ENCODE measurements at places on chromosomes 1 and 21.

DNA sequence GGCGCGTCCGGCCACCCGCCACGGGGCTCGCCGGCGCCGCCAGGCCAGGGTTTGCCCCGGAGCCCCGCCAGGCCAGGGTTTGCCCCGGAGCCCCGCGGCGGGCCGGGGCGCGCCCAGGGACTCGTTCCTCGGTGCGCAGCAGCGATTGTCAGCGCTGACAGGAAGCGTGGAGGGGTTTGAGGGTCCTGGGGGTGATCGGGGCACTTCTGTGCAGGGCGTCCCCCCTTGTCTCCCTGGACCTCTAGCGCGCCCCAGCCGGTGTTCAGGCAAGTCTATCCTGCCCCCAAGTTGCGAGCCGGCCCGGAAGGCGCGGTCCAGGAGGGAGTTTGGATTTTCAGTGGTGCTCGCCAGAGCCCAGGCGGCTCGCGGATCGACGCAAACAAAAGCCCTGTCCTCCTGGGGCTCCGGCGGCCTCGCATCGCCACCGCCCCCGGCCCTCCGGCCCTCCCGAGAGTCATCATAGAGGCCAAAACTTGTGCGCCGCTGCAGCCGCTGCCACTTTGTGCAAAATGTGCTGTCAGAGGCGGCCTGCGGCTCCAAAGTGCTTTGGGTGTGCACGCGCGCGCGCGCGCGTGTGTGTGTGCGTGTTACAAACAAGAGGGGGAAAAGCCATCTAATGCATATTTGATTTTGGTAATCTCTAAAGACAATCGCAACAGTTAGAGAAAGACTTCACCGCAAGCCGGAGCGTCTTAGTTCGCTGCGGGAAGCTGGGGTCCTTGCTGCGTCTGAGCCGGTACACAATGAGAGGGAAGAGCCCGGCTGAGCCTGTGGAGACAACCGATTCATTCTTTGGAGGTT, 1.0 kb downstream of the ROR1 start:
- DNase-seq = no peak

DNA sequence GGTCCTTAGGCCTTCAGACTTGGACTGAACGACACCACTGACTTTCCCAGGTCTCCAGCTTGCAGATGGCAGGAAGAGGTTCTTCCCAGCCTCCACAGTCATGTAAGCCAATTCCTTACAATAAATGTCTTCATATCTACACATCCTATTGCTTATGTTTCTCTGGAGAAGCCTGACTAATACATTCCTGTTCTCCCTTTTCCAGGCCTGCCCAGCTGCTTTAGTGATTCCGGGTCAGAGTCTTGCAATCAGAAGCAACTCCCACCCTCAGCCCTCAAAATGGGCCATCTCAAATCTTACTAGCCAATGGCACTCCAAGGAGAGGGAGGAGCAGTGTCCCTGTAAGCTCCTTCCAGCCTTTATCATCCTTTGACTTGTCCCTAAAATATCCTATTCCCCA, 16.4 kb upstream of the CPT2 start:
- DNase-seq = no peak

DNA sequence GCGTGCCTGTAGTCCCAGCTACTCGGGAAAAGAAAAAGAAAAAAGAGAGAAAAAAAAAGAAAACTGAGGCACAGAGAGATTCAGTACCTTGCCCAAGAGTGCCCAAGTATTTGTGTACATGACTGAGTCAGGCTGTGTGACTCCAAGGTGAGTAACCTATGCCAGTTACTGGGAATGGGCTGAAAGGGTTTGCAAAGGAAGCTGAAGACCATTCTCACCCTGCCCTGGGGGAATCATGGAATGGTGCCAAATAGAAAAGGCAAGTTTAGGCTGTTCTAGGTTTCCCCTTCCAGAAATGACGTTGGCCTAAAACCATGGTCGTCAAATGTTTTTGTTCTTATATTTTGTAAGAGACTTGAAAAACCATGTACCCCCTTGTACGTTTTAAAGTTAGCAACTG, 37.9 kb upstream of the LRIG2 start:
- DNase-seq = no peak

GRCh38 chr21:37665230-37666024, 250.8 kb downstream of the KCNJ6 start:
- no peak for DNase-seq

- DNase-seq = no peak
Measured at GRCh38 chr1:225479996-225480720, 52.3 kb upstream of the LBR start.

GRCh38 chr1:105373681-105374080, 1624.0 kb downstream of the AMY1C start:
- no peak for DNase-seq

GRCh38 chr1:164709541-164710278, 150.7 kb downstream of the PBX1 start:
- DNase-seq = no peak

DNA sequence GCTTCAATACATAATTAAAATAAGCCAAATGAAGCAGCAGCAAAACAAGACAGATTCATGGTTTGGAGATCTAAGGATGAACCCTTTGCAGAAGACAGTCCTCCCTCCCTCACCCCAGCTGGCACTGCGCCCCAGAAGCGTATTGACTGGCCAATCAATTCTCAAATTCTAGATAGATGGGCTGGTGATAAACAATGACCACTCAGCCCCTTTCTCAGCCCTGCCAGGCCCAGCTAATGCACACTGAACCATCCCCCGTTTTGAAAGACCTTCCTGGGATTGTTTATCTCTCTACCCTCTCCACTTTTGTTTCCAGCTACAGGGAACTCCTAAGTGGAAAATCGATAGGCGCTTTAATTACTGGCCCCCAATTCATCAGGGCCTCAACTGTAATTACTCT, 29.0 kb downstream of the TNR start:
- no peak for DNase-seq

DNA sequence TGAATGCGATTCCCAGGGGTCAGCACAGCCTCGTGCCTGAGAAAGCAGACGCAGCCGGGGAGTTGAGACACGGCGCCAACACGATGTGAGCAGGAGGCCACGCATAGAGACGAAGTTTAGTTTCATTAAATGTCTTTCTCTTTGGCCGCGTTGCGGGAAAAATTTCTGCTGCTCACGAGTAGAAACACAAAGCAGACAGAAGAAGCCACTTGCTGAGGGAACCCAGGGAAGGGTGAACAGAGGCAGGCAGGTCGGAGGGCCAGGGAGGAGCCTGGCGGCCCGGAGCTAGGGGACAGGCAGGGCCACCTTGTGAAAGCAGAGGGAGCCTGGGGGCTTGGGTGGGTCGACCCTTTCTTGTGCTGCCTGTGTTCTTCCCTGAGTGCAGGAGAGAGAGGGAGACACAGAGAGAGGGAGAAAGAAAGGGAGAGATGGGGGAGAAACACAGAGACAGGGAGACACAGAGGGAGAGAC, 33.2 kb downstream of the POFUT2 start:
- no peak for DNase-seq

All from DMS79 treated with DMSO at 0.1 percent for 48 hours (cell line).